ENCODE measurements at places on chromosomes 3 and 15. TPM values are rescaled to one million over a fixed set of nuclear protein-coding genes. Genes with fewer than 3 reads are reported as not detected.
A peak's percentile ranks its signal among the peaks of the same experiment; 100 is the strongest.

GRCh38 chr3:58025837-58026569 lies 17.8 kb downstream of the FLNB start:
- peak; percentile 86 for DNase-seq

GRCh38 chr3:193560870-193561269 lies 6.2 kb upstream of the ATP13A4 start:
- DNase-seq: no peak

DNA sequence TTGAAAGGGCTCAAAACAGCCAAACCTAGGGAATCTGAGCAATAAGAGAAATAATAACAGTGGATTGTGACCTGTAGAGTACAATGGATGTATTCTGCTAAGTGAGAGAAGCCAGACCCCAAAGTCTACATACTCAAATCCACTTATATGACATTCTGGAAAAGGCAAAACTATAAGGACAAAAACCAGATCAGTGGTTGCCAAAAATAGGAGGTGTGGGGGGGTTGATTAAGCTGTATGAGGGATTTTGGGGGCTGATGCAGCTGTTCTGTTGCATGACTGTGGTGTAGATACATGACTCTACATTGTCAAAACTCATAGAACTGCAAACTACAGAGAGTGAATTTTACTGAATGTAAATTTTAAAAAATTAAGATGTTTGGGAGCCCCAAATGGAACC lies 20.1 kb upstream of the CGNL1 start:
- DNase-seq: no peak

DNA sequence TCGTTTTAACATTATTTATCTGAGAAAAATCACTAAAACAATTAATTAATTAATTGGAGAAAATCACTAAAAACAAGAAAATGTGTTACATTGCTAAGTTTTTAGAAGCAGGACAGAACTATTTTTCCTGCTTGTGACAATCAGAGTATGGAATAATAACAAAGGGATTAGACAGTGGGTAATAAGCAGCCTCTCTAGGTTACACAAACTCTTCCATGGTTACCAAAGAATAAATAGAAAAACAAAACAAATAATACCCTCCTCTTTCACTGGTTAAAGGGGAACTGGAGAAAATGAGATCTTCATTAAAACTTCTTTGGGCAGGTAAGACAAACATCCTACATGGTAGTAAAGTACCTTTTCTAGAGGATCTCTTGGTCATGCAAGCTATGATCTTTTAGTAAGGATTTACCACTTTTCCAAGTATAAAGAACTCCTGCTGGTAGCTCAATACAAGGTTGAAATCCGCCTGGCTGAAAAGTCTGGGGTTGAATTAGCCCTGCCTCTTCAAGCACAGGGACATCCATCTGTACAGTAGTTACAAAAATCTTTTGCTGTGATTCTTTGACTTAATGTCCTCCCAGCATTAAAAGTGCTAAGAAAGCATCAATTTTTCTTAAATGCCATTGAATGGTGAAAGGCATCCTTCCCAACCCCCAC lies 2.5 kb upstream of the PLCH1 start:
- DNase-seq: no peak

GRCh38 chr3:127715532-127715931 lies 42.8 kb downstream of the ABTB1 start:
- DNase-seq: no peak

GRCh38 chr3:178422406-178422805 lies 113.8 kb upstream of the KCNMB2 start:
- DNase-seq: no peak

DNA sequence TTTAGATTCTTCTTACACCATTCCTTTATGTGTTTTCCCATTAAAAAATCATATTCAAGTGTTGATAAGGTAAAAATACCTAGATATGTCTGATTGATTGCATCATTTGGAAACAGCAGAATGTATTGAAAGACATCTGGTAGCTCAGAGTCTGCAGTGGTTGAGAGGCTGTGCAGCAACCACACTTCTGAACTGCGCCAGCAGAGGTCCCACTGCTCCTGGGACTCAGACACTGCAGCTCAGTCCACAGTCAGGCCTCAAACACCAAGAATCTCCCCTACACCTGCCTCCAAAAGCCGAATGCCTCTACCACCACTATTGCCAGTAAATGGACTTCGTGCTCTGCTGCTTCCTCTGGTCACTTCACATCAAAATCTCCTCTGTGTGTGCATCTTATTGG lies 176.9 kb upstream of the LMCD1 start:
- peak; percentile 23 for DNase-seq

DNA sequence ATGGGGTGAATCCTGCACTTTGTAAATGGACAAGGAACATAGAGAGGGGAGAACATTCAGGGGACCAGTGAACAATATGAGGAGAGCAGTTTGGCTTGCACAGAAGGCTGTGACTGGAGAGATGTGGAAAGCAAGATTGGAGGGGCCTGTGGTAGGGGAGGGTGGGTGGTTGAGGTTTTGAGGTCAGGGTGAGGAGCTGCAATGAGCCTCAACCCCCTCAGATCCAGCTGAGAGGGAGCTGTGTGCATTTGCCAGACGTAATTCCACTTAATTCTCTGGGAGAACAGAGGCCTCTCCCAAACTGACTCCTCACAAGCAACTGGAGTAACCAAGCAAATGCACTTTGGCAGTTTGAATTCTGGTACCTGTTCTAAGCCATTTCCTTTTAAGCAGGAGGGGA lies 253.1 kb upstream of the TRIM42 start:
- DNase-seq: no peak

DNA sequence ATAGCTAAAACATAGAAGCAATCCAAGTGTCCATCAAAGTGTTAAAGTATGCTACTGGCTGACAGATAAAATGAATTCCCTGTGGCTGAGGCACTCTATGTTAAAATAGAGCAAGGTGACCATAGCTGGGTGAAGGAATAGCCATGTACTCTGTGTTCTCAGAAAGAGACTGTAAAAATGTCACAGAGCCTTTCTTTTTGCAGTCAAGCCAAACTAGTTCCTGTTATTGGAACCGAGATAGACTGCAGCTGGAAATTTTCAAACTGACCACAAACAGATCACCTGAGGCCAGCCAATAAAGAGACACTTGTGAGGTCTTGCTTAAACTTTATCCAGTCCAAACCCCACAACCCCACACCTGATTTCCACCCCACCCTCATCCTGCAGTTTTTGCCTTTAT lies 422.8 kb upstream of the NAALADL2 start:
- no peak for DNase-seq

DNA sequence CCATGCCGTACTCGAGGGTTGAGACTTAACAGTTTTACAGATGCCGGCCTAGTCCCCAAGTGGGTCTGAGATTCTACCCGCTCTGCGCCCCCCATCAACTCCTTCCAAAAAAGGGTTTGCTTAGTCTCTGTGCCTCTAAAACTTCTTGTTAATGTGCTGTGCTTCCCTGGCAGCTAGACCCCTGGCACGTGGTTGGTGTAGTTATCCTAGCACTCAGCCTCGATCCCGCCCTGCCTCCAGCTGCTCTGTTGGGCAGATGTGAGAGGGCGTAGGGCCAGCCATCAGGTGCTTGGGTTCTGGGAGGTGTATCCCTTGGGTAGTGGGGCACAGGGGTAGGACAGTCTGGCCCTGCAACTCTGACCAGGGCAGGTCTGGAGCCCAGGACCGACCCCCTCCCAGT lies 79.5 kb downstream of the FBLN2 start:
- DNase-seq: no peak

GRCh38 chr3:193688834-193689714 lies 96.1 kb downstream of the OPA1 start:
- no peak for DNase-seq

DNA sequence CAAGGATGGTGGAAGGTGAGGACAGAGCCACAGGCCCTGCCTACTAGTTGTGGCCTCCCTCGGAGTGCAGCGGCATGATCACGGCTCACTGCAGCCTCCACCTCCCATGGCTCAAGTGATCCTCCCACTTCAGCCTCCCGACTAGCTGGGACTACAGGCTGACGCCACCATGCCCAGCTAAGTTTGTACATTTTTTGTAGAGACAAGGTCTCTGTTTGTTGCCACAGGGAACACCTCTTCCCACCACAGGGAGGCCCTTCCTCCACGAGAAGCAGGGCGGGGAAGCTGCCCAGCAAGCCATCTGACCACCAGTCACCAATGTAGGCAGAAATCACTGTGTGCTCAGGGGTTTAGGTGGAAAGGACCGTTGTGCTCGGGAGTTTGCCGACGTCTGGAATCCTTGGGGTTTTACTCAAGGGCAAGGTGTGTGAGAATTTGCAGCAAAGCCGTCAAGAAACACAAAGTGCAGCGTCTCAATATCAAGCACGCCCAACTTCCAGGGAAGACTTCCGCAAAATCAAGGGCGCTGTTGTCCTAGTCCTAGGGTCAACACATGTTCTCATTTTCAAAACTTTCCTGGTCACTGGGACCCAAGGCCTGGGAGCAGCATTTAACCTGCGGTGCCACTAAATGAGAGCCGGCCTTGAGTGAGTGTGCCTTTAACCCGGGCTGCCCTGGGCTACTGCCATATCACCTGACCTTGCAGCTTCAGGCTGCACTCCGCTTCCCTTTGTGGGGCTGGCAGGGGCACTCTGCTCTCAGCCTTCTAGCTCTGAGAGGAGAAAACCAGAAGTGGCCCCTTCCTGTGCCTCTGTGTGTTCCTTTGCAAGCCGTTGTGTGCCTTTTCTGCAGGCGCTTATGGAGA lies 65.7 kb downstream of the SLC12A8 start:
- DNase-seq: no peak

Gene CLEC3B
- 0.26 TPM for total RNA-seq

Gene GRIP2
- total RNA-seq: not detected

Gene CELF6
- total RNA-seq: not detected

Gene CFAP161
- total RNA-seq: 0.38 TPM

Gene CHL1
- not detected for total RNA-seq

Measured in dermis microvascular lymphatic vessel endothelial cell (primary cell).